Cardiac atrium fibroblast (primary cell): ENCODE measurements at places on chromosomes 4 and X. TPM values are rescaled to one million over a fixed set of nuclear protein-coding genes. Genes with fewer than 3 reads are reported as not detected.

Gene GPR143
- total RNA-seq = not detected in 2 replicates

Gene DGAT2L6
- not detected in 2 replicates for total RNA-seq

Gene CSAG1
- total RNA-seq = not detected in 2 replicates

Gene SATL1
- total RNA-seq = not detected in 2 replicates

Gene NDP
- total RNA-seq = 0.54 and 2.6 TPM in 2 replicates

Gene IL21
- not detected in 2 replicates for total RNA-seq

Gene TMEM271
- not detected in 2 replicates for total RNA-seq

Gene RASGEF1B
- total RNA-seq = 0.36 and 1.1 TPM in 2 replicates

Gene RAB33A
- 0.54 and 0.65 TPM in 2 replicates for total RNA-seq

Gene GLUD2
- 0.90 and 2.1 TPM in 2 replicates for total RNA-seq

Gene EGF
- not detected in 2 replicates for total RNA-seq

Gene FMR1NB
- total RNA-seq = not detected in 2 replicates

Gene HSFX1
- 0.54 TPM in 1 of 2 replicates, not detected in the other for total RNA-seq

Gene TLR6
- total RNA-seq = 0.54 and 0.81 TPM in 2 replicates

Gene VCX3B
- total RNA-seq = not detected in 2 replicates

Gene CFP
- total RNA-seq = 0.16 and 0.18 TPM in 2 replicates

Gene PDE6B
- 0.81 and 14.8 TPM in 2 replicates for total RNA-seq

Gene HELT
- not detected in 2 replicates for total RNA-seq

Gene PCDH7
- total RNA-seq = 8.6 and 16.2 TPM in 2 replicates
